ENCODE measurements at places on chromosomes 3 and 15.

GRCh38 chr15:100338971-100339444 is 2.8 kb downstream of the ADAMTS17 start:
- DNase-seq, result no peak

GRCh38 chr15:69997813-69998212 is 99.9 kb downstream of the TLE3 start:
- no peak for DNase-seq

- DNase-seq, result no peak
Measured at GRCh38 chr3:27185231-27185989, 183.8 kb downstream of the NEK10 start.

DNA sequence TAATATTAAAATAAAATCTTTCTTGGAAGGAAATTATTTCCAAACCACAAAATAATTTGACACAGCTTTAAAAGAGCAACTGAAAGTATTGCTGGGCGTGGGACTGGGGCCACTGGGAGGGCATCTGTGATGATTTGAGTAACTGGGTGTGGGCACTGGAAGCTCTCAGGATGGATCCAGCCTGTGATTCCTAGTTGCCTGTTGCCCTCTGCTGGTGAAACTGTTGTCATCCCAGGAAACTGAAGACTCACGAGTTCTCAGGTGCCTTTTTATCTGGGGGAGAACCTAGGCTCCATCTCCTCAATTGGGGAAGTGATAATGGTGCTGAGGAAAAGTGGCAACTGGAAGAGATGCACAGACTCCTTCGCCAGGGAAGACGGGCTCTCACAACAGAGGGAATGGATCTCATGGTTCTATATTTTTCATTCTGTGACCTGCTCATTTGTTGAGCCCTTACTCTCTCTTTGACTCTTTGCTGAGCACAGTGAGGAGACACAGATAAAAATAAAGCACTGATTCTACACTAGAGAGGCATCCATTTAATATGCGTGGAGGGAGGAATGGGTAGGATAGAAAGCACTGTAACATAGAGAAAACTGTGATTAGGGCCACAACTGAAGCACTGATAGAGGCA is 61.6 kb downstream of the TPRG1 start:
- DNase-seq, result no peak

GRCh38 chr3:168183774-168184173 is 88.0 kb upstream of the GOLIM4 start:
- no peak for DNase-seq
